ENCODE measurements at places on chromosomes 5 and 9. TPM values are rescaled to one million over a fixed set of nuclear protein-coding genes. Genes with fewer than 3 reads are reported as not detected.

DNA sequence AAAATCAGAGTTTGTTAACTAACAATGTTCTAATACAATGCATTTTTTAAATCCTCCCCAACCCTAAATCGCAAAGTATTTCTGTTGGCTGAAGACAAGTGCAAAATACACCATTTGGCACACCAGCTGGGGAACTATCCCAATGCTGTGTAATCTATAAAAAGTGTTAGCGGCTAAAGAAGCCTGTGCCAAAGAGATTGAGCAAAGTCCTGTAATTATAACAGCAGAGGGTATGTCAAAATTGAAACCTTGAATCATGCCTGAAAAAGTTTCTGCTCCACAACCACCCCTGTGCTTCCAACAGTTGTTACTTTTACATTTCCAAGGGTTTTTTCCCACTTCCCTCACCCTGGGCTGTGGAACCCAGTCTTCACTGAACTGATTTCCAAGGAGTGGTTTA lies 83.1 kb upstream of the PLPP6 start:
- H3K36me3 ChIP-seq: no peaks in the 10 kb centered on the region
- H3K27ac ChIP-seq: no peak overlapping the region
- H3K27me3 ChIP-seq: no peaks in the 10 kb centered on the region

- peaks cover 30% of the 10 kb centered on the region for H3K36me3 ChIP-seq
- peaks cover 11% of the 10 kb centered on the region for H3K4me1 ChIP-seq
- H3K27ac ChIP-seq: no peak overlapping the region
- H3K27me3 ChIP-seq: no peaks in the 10 kb centered on the region
- H3K4me3 ChIP-seq: no peak overlapping the region
Observed at GRCh38 chr9:135503371-135504261, 3.1 kb downstream of the MRPS2 start.

DNA sequence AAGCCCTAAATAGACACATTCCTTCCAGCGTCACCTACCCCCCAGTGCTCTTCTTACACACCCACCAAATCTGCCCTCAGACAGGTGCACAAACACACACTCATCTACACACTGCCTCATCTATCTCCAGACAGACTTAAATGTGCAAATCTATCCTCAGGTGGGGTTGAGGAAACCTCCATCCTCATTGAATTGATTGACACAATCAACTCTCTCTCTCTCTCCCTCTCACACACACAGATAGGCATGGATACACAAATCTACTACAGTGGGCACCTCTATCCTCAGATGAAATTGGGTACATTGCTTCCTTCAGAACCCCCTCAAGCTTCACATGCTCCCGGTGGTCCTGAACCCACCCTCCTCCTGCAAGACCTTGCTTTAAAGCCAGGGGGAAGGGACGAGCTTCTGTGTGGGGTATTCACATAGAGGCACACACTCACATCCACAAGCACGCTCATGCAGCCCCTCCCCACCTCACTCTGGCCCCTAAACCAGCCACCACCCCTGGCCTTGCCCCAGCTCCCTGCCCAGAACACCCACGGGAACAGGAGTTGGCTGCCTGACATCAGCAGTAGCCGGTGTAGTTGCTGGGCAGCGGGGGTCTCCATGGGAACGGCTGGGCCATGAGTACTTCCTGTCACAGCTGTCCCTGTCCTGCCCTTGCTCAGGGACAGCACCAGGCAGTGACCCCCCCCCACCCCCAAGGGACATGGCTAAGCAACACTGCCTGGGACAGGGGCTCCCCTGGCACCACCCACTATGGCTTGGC lies 22.8 kb downstream of the PCDH1 start:
- no peak for DNase-seq
- no peak overlapping the region for H3K4me3 ChIP-seq
- H3K4me1 ChIP-seq: peaks cover 2% of the 10 kb centered on the region
- H3K27ac ChIP-seq: no peak overlapping the region
- no peaks in the 10 kb centered on the region for H3K27me3 ChIP-seq

GRCh38 chr5:8686707-8687106 lies 817.8 kb downstream of the MTRR start:
- H3K4me3 ChIP-seq: no peak overlapping the region
- no peaks in the 10 kb centered on the region for H3K36me3 ChIP-seq
- H3K4me1 ChIP-seq: no peaks in the 10 kb centered on the region
- DNase-seq: no peak

DNA sequence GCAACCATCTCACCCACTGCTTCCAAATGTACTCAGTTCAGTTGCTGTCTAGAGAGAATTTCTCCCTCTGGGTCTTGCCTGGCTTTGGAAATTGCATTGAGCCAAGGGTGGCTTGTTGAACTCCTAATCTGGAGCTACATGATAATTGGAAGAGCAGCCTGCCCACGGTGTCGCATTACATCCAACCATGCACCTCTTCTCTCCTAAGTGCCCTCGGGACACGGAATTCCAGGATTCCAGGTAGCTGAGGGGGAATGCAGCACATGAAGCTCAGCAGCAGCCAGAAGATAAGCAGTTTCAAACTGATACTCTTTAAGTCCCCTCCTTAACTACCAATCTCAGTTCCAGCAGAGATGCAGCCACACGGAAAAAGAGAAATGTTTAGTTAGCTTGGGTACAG lies 509.4 kb upstream of the KLF4 start:
- no peak overlapping the region for H3K27ac ChIP-seq
- peaks cover 3% of the 10 kb centered on the region for H3K27me3 ChIP-seq
- no peaks in the 10 kb centered on the region for H3K4me1 ChIP-seq
- no peak for DNase-seq
- no peaks in the 10 kb centered on the region for H3K36me3 ChIP-seq

DNA sequence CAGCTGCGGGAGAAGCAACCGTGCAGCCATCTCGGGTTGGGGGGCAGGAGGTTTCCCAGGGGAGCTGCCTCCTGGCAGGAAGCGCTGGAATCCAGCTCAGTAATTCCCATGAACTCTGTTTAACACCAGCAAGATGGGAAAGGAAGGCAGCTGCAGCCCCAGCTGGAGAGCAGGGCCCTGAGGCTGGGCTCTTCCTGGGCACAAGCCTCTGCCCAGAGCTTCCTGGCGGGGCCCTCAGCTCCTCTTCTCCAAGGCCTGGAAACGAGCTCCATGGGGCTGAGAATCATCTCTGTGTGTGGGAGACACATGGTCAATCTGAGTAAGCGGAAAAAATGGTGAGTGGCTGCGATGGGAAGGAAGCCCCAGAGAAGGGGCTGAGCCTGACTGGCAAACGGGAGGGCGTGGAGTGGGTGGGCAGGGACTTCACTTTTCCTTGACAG lies 6.3 kb downstream of the MRPL36 start:
- peak overlapping the region; percentile 69 for H3K4me3 ChIP-seq
- H3K27me3 ChIP-seq: no peaks in the 10 kb centered on the region
- peaks cover 80% of the 10 kb centered on the region for H3K4me1 ChIP-seq
- peak overlapping the region; percentile 96 for H3K27ac ChIP-seq

- DNase-seq: no peak
- no peaks in the 10 kb centered on the region for H3K4me1 ChIP-seq
- H3K27me3 ChIP-seq: peaks cover 35% of the 10 kb centered on the region
- no peaks in the 10 kb centered on the region for H3K36me3 ChIP-seq
- no peak overlapping the region for H3K4me3 ChIP-seq
Observed at GRCh38 chr5:174404848-174405247, 319.5 kb upstream of the MSX2 start.

GRCh38 chr5:160788102-160788660 lies 63.8 kb downstream of the ATP10B start:
- no peaks in the 10 kb centered on the region for H3K36me3 ChIP-seq
- no peak for DNase-seq
- H3K27me3 ChIP-seq: peaks cover 25% of the 10 kb centered on the region
- no peak overlapping the region for H3K4me3 ChIP-seq
- H3K27ac ChIP-seq: no peak overlapping the region

DNA sequence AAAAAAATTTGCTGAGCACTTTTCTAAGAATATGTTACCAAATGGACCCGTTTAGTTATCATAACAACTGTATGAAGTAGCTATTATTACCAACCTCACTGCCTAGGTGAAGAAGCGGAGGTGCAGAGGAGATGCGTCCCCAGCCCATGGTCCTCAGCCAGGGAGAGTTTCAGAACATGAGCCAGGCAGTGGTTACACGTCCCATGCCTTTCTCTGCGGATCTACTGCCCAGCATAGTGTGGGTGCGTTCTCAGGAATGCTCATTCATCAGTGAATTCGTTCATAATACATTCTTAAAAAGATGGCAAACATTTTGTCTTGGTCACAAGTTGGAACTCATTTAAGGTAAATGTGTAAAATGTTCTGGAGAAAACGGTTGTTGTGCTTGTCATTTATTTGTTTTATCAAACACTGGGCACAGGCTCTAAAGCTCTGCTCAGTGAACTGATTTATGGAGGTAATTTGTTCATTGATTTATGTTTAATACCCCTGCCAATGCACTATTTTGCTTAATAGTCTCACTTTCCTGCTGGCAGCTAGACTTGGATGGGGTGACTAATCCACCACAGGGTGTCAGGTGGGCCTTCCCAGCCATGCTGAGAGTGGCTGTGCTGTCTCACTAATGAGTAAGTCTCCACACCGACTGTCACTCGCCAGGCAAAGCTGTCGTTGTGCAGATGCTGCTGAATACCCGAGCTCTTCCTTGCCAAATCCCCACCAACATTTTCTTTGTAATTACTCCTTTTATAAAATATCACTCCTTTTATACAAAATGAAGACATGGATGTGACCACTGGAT lies 248.8 kb downstream of the TENT4A start:
- H3K36me3 ChIP-seq: no peaks in the 10 kb centered on the region
- peaks cover 4% of the 10 kb centered on the region for H3K27me3 ChIP-seq
- no peak overlapping the region for H3K4me3 ChIP-seq
- DNase-seq: no peak
- H3K27ac ChIP-seq: no peak overlapping the region

GRCh38 chr9:2849941-2850340 lies 6.0 kb upstream of the PUM3 start:
- peaks cover 5% of the 10 kb centered on the region for H3K27me3 ChIP-seq
- H3K4me1 ChIP-seq: peaks cover 6% of the 10 kb centered on the region
- no peak for DNase-seq
- H3K4me3 ChIP-seq: no peak overlapping the region

- H3K36me3 ChIP-seq: no peaks in the 10 kb centered on the region
- no peak for DNase-seq
- H3K4me3 ChIP-seq: no peak overlapping the region
- peaks cover 3% of the 10 kb centered on the region for H3K4me1 ChIP-seq
Observed at GRCh38 chr9:68637020-68637419, 68.0 kb upstream of the PIP5K1B start.

DNA sequence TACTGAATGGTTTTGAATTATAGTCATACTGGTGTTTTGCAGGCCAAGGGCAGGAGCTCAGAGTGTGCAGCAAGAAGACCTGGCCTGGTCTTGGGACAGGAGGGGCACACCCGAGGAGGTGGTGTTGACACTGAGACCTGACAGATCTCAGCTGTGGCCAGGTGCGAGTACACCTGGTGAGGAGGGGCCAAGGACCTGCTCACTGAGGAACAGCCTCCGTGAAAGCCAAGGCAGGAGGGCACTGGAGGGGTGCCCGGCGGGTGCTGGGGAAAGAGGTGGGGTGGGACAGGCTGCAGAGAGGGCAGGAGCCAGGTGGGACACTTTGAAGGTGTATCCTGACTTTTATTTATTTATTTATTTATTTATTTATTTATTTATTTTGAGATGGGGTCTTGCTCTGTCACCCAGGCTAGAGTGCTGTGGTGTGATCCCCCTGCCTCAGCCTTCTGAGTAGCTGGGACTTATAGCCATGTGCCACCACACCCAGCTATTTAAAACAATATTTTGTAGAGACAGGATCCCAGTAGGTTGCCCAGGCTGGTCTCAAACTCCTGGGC lies 23.3 kb upstream of the LAMC3 start:
- H3K4me3 ChIP-seq: no peak overlapping the region
- H3K27me3 ChIP-seq: no peaks in the 10 kb centered on the region
- no peak for DNase-seq
- H3K4me1 ChIP-seq: no peaks in the 10 kb centered on the region

DNA sequence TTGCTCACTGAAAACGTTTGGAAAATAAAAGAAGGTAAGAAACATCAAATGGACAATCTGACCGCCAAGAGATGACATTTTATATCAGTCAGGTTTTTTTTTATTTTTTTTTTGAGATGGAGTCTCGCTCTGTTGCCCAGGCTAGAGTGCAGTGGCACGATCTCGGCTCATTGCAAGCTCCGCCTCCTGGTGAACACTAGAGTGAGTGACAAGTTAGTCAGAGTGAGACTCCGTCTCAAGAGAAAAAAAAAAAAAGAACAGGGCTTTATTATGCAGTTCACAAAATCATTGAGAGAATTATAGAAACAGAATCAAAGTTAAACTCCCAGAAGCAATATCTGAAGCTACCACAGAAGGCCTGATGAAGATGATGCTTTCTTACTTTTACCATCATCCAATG lies 70.1 kb downstream of the DTWD2 start:
- no peaks in the 10 kb centered on the region for H3K27me3 ChIP-seq
- no peaks in the 10 kb centered on the region for H3K4me1 ChIP-seq
- no peak overlapping the region for H3K4me3 ChIP-seq
- H3K36me3 ChIP-seq: peaks cover 4% of the 10 kb centered on the region

DNA sequence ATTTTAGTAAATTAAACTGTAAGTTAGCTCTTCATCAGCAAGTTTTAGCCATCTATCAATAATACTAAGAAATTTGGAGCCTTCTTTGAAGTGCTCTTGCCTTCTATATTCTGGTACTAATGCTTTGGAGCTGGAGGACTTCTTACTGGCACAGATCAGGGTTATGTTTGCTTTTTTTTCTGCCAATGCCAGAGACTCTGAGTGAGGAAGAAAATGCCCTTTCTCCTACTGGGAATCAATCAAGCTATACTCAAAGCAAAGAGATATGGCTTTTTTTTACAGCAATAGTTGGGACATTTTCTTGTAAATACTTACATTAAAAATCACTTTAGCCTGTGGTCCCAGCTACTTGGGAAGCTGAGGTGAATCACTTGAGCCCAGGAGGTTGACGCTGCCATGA lies 4.3 kb downstream of the HSDL2 start:
- peaks cover 16% of the 10 kb centered on the region for H3K4me1 ChIP-seq
- no peak overlapping the region for H3K4me3 ChIP-seq
- peaks cover 9% of the 10 kb centered on the region for H3K36me3 ChIP-seq
- H3K27me3 ChIP-seq: no peaks in the 10 kb centered on the region

- H3K27me3 ChIP-seq: no peaks in the 10 kb centered on the region
- DNase-seq: no peak
- H3K27ac ChIP-seq: no peak overlapping the region
- H3K4me1 ChIP-seq: peaks cover 4% of the 10 kb centered on the region
Observed at GRCh38 chr5:95791751-95792150, 30.8 kb downstream of the GLRX start.

- H3K27ac ChIP-seq: peak overlapping the region; percentile 15
- H3K36me3 ChIP-seq: peaks cover 1% of the 10 kb centered on the region
- H3K27me3 ChIP-seq: no peaks in the 10 kb centered on the region
- H3K4me1 ChIP-seq: no peaks in the 10 kb centered on the region
- no peak overlapping the region for H3K4me3 ChIP-seq
Observed at GRCh38 chr9:123417289-123418051, 61.5 kb downstream of the CRB2 start.

GRCh38 chr5:136053336-136054141 lies 24.8 kb downstream of the TGFBI start:
- no peak overlapping the region for H3K27ac ChIP-seq
- no peaks in the 10 kb centered on the region for H3K27me3 ChIP-seq
- no peaks in the 10 kb centered on the region for H3K4me1 ChIP-seq
- DNase-seq: no peak
- no peaks in the 10 kb centered on the region for H3K36me3 ChIP-seq

GRCh38 chr5:177373806-177374205 lies 10.4 kb upstream of the SLC34A1 start:
- H3K27ac ChIP-seq: peak overlapping the region; percentile 48
- DNase-seq: no peak
- H3K27me3 ChIP-seq: no peaks in the 10 kb centered on the region
- peaks cover 44% of the 10 kb centered on the region for H3K4me1 ChIP-seq
- peaks cover 13% of the 10 kb centered on the region for H3K36me3 ChIP-seq

The LOX gene
- total RNA-seq: not detected

The MAMDC4 gene
- 12.6 TPM for total RNA-seq

The SLC6A18 gene
- not detected for total RNA-seq

The TOR4A gene
- total RNA-seq: 3.9 TPM

The ZNF483 gene
- total RNA-seq: 2.3 TPM

The ECM2 gene
- total RNA-seq: not detected

The C9orf57 gene
- not detected for total RNA-seq

Data from activated naive CD8-positive, alpha-beta T cell treated with anti-CD3 and anti-CD28 coated beads for 36 hours (primary cell).